ENCODE measurements at places on chromosomes 2 and 18.
A peak's percentile ranks its signal among the peaks of the same experiment; 100 is the strongest.

- DNase-seq: no peak
Observed at GRCh38 chr2:239274391-239275043, 126.3 kb downstream of the HDAC4 start.

GRCh38 chr2:54767921-54768320 lies 44.5 kb downstream of the EML6 start:
- DNase-seq: no peak

DNA sequence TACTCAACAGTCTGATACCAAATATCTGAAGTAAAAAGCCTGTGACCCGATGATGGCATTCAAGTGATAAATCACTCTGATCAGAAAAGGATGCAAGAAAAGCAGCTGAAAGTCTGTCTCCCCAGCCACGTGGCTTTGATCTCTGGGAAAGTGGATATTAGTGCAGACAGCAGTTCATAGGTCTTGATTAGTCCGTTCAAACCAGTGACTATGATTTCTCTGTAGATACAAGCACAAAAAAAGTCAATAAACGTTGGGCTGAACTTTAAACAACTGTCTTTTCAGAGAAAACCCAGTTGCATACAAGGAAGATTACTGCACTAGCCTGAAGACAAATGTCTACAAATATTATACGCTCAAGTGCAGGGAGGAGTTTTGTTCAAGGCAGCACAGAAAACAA lies 107.7 kb upstream of the CDC42EP3 start:
- DNase-seq: no peak

DNA sequence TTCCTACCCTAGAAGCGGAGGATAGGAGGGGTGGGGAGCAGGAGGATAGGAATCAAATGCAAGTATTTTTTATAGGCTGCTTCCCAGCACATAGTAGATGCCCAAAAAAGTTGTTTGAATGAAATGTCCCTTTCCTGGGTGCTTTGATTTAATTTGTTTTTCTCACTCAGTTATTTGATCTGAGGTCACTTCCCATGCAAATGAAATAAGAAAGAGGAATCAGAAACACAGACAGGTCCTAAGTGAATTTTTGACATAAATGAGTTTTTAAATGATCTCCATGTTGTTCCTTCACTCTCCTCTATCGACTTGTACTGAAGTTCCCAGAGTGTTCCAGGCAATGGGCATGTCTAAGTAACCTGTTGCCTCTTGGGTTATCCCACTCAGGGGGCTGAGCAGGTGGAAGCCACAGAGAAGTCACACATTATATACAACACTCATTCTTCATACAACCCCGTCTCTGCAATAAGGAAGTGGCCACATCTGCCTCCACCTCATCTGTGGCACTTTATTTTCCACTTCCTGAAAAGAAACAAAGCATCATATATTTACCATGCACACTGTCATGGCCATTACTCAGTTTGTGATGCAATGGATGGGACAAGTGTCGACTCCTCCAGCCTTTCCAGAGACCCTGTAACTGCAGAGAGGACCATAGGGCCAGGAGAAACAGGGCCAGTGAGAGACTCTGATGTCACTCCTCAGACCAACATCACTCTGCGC lies 81.9 kb upstream of the ZNF397 start:
- DNase-seq: no peak

DNA sequence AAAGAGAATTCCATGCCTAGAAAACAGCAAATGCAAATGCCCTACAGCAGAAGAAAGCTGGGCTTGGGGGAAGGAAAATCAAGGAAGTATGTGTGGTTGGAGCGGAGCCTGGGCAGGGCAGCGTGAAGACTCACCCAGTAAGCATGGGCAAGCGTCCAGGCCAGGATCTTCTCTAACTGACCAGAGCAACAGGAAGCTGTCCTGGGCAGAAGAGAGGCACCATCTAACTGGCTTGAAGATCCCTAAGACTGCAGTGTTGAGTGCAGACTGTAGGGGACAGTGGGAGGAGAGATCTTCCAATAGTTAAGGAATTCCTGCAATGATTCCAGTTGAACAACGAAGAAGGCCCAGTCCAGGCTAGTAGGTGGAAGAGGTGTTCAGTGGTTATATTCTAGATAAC lies 57.9 kb downstream of the NXPH2 start:
- no peak for DNase-seq

- DNase-seq: no peak
Observed at GRCh38 chr2:64268330-64269048, 124.3 kb upstream of the PELI1 start.

DNA sequence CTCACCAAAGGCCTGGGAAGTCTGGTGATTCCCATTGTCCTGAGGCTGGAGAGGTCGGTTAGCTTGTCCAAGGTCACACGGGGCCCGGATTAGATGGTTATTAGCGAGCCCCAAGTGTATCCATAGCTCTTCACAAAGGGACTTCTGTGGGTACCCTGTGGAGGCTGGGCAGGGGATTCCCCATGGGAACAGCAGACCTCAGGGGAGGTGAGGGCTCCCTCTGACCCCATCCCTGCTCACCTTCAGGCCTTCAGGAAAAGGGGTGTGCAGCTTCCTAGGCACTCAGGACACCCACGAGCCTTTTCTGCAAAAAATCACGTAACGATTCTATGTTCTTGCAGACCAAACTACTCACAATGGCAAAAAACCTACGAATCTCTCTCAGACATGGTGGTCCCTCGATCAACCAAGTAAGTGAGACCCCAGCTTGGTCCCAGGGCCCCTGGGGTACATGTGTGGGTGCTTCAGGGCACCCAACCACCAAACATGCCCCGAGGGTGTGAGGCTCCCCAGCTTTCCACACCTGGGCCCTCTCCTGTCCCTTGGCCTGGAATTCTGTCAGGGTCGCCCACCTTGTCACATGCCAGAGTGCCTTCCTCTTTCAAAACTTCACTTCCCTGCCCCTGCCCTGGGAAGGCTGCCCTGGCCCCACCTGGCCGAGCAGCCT lies 40.3 kb downstream of the PDIA6 start:
- no peak for DNase-seq

GRCh38 chr18:55509631-55510324 lies 78.2 kb downstream of the TCF4 start:
- DNase-seq: no peak

- no peak for DNase-seq
Observed at GRCh38 chr2:238843476-238843875, 4.4 kb upstream of the TWIST2 start.

DNA sequence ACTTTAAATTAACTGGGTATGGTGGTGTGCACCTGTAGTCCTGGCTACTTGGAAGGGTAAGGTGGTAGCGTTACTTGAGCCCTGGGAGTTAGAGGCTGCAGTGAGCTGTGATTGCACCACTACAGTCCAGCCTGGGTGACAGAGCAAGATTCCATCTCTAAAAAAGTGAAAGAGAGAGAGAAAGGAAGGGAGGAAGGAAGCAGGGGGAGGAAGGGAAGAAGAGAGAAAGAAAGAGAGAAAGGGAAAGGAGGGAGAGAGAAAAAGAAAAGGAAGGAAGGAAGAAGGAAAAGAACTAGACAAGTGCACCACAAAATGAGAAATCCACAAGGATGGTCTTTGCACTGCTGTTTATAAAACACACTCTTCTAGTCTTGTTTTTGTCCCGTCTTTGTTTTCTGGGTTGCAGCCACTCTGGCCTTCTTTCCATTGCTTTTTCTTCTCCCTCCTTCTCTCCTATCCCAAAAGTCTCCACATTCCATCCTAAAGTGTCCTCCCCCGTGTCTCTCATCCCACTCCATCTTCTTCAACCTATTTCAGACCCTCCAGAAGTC lies 32.0 kb downstream of the PKDCC start:
- no peak for DNase-seq

- peak; percentile 92 for DNase-seq
Observed at GRCh38 chr2:172613040-172613439, 57.1 kb downstream of the PDK1 start.

DNA sequence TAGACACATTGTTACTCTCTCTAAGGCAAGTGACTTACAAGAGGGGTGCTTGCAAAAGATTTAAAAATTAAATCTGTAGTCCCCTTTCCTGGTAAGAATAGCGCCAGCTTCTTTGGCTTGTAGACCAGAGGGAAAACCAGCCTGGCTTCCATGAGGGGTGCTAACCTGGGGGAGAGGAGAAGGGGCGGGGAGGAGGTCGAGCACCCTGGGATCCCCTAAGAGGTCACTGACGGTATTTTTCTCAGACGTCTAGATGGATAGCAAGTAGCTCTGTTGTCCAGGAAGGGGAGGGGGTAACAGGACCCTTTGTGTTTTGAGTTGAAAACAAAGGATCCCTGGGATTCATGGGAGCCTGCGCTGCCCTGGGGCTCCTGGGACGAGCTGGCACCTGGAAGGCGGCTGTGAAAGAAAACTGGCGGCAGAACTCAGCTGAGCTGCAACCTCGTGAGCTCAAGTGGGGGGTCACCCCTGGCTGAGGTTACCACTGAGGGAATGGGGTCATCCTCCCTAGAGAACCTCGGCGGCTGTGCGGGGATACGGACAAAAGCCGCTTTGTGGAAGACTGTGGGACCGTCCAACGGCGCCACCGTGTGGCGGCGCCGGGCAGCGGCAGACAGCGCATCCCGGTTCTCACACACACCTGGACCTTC lies 37.8 kb upstream of the MRPL19 start:
- peak; percentile 40 for DNase-seq

DNA sequence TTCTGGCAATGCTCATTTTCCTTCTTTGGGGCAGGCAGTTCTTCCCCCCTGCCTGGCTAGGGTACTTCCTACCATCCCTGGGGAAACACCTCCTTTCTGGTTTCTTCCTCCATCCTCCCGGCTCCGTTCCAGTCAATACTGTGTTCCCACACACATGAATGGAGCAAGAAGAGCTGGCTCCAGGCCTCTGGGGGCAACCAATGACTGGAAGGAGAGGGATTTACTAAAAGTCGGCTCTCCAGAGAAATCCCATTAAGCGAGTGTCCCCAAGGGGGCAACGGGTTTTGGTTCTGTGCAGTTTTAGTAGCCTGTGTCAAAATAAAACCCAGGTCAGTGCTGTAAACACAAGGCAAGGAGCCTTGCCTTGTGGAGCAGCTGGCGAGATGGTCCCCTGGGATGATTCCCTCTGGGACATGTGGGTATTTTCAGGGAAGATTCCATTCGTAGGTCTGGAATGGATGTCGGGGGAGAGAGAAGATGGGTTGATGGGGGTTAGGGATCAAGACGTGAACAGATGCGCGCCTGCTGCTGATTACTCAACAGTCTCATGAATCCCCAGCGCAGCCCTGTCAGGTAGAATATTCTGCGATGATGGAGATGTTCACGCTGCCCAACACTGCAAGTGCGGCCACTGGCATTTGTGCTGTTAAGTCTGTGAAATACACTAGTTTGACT lies 32.0 kb downstream of the EMILIN2 start:
- DNase-seq: peak; percentile 97

DNA sequence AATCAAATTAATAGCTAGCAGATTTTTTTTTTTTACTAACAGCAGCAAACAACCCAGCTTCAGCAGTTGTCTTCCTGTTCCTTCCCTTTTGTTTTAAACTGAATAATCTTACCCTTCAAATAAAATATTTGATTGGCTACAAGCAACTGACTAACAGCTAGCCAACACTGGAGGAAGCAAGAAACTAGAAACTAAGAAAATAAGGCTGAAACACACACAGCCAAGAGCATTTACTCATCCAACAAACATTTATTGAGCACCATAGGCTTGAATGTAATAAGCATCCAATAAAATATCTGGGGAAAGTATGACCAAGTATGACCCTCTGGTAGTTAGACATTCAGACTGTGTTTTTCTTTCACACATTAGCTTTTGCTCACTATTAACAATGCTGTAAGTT lies 189.2 kb downstream of the CD226 start:
- DNase-seq: no peak

DNA sequence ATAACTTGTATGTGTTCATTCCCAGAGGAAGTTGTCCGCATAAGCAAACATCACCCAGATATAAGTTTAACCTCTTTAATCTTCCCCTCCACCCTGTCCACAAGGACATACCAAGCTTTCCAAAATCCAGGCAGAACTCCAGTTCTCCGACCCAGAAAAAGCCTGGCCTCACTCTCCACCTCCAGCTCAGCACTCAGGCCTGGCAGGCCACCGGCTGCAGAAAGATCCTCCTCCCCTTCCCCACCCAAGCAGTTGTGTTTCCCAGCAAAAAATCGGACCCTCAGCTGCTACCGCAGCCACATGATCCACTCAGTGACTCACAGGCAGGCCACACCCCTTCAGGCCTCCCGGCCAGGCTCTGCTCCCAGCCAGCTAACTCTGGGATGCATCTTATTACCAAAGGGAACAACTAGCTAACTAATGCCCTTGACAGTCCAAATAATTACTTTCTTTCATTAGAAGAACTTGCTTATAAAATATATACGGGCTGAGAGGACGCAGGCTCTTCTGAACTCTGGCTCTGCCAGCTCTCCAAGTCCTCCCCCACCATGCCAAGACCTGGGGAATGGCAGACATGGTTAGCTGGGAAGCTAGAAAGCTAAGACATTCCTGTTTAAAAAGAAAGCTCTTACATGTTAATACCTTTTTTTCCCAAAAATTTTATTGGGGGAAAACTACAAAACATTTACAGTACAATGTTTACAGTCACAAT lies 4.5 kb downstream of the ZFP36L2 start:
- peak; percentile 66 for DNase-seq

- DNase-seq: peak; percentile 80
Observed at GRCh38 chr2:15560140-15560987, 770 bp downstream of the NBAS start.

DNA sequence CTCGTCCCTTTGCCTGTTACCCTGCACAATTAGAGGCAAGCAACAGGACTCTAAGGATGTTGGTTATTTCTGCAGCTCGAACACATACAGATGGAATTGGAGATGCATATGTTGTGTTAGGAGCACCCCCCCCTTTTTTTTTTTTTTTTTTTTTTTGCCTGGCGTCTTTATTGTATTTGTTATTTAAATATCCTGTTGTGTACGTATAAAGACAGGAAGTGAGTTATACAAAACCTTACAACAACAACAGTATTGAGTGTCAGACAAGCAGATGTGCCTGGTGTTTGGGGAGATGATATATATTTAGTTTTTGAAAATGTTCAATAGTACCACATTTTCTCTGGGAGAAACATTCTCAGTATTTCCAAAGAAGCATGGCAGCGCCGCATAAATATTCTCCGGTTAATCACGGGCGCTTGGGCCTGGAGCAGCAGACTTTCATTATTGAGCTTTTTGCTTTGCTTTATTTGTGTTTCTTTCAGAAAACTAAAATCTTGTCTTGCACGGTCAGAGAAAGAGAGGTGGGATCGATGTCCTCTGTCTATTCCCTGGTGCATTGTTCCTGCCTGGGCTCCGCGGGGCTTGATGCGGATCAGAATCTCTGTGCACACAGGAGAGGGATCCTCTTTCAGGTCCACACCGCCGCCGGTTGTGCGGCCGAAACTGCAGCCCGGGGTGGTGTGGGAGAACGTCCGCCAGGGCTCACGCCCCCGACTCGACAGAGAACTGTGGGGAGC lies 23.2 kb upstream of the ZNF516 start:
- peak; percentile 77 for DNase-seq

DNA sequence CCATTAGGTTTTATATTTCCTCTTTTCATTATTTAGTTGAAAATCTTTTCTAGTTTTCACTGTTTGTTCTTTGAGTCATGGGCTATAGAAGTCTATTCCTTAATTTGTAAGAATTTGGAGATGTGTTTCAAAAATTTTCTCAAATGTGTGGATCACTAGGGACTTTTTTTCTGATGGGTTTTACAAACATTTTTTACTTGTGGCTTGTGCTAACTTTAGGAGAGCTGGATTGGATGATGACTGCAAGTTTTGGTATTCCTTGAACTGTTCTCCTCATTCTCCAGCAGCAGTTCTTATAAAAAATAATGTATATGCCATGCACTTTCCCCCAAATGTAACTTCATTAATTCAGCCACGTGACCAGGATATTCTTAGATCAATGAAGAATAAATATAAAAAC lies 94.7 kb upstream of the CWC22 start:
- DNase-seq: no peak

GRCh38 chr18:5653802-5654201 lies 110.0 kb upstream of the EPB41L3 start:
- DNase-seq: no peak

GRCh38 chr2:106899786-106900530 lies 14.0 kb upstream of the ST6GAL2 start:
- DNase-seq: no peak

Measured in NCI-H524 (cell line).